ENCODE measurements at places on chromosomes 16 and 17.

DNA sequence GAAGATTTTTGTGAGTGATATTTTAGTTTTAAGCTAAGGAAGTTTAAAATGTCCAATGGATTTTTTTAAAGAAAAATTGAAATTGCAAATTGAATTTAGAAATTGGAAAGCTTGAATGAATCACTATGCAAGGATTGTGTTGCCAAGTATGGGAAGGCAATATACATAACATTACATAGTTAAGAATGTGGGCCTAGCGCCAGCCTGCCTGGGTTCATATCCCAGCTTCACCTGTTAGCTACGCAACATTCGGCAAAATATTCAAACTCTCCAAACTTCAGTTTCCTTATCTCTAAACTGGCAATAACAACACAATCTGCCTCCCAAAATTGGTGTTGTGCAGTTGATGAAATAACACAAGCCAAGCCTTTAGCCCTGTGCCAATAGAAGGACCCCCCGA is 50.4 kb upstream of the DNAH9 start:
- DNase-seq: no peak

- DNase-seq: no peak
These were observed 40.9 kb downstream of the PIK3R5 start for GRCh38 chr17:8924595-8924994.

DNA sequence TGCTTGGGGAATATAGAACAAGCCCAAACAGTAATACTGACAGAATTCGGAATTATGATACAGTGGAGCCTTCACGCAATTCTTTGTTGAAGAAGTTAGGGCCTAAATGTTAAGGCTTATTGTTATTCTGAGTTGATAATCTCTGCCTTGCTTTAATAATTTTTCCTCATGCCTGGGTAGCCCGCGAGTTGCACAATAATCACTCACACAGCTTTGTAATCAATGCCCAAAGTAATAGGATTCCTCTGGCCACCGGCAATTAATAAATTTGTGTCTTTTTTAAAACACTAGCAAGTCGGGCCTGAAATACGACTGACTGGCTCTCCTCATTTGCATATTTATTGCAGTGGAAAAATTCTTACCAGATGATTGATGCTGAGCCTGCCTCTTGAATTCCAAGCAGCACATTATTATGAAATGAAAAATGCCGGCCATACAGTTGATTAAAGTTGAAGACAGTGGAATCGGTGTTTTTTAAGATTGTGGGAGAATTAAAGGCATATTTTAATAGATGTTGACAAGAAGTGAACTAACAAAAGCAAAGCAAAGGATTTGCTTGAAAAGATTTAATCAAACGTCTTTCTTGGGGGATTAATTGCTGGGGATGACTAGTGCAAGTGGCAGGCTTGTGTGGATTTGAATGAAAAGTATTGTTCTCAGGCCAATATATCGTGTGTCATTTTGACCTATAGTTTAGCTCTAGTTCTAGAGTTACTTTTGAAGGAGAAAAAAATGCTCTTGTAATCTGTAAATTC is 30.2 kb downstream of the AATF start:
- no peak for DNase-seq

DNA sequence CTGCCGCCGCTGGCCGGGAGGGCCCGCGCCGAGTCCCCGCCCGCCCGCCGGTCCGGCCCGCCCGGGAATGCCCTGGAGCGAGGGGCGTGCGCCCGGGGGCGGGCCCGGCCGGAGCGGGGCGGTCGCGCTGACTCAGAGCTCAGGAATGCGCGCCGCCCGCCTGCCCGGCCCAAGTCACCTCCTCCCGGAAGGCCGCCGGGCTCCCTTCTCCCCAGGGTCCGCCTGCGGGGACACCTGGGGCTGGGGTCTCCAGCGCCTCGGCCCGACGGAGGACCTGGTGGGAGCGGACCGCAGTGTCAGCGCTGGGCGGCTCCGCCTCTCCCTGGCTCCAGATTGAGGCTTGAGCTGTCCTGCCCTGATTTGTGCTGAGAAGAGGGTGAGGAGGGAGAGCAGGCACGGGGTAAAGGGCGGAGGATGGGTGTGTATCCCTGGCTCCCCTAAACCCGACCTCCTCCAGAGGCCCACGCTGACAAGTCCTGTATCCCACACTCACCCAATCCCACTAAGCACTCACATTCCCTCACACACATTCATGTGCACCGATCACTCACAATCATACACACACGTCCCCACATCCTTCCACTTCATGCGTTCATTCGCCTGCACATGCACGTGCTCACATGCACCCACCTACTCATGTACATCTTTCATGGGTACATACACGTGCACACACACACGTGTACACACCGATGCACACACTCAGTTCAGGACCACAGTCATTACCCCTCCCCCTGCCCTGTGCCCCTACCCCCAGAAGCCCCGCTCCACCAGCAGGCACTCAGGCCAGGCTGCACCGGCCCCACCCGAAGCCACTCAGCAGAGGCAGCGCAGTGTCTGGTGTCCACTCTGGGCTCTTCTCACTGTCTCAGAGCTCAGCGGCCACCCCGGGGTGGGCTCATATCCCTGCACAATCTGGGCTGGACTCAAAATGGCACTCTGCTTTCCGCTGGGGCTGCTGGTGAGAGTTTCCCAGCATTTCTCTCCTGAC is at the start of gene RHBDF1:
TSS of gene RHBDF1 (minus strand) at position 71 of the 988 bp plus-strand sequence. CDS start 7,616 bp downstream, outside the sequence.
- DNase-seq: peak; percentile 87

DNA sequence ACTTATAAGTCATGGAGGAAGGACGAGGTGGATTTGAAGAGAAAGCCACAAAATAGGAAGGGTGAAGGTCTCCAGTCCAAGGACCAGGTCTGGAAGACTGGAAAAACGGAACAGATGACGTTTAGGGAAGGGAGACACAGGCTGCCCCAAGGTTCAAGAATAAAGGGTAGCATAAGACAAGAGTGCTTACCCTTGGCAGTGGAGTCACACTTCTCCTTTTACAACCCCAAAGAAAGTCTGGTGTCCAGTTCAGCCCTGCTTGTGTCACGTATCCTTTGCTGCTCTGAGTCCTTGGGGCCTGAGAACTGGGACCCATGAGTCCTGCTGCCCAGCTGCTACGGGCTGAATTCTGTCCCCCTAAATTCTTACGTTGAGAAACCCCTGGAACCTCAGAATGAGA is 13.0 kb upstream of the GGA2 start:
- DNase-seq: no peak

DNA sequence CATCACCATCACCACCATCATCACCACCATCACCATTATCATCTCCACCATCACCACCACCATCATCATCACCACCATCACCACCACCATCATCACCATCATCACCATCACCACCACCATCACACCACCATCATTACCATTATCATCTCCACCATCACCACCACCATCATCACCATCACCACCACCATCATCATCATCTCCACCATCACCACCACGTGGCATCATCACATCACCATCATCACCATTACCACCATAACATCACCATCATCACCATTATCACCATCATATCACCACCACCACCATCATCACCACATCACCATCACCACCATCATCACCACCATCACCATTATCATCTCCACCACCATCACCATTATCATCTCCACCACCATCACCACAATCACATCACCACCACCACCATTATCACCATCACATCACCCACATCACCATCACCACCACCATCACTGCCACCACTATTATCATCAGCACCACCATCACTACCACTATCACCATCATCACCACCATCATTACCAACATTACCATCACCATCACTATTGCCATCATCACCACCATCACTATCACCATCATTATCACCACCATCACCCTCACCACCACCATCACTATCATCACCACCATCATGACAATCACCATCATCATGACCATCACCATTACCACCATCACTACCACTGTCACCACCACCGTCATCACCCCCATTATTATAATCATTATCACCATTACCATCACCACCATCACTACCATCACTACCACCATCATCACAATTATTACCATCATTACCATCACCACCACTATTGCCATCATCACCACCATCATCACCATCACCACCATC is 99.1 kb downstream of the DNAH17 start:
- DNase-seq: no peak

- peak; percentile 89 for DNase-seq
These were observed at the start of gene CD68 for GRCh38 chr17:7579001-7579833. CD68 (plus strand) TSS chr17:7579638; CDS start chr17:7579678, 40 bp downstream.

DNA sequence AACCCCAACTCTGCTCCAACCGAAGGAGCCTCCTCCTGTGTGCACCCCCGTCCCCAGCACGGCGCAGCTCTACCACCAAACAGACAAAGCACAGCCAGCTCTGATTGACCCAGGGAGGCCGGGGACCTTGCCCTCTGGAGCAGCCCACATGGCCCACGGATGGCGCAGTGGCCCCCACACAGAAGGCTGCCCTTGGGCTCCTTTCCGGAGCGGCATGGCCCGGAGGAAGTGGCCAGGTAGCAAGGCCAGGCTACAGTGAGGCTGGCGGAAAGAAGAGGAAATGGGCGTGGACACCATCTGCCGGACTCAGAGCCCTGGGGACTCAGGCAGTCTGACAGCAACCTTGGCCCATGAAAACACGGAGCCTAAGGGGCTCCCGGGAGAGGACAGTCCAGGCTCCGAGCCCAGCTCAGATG is 19.9 kb upstream of the ZC3H18 start:
- no peak for DNase-seq

DNA sequence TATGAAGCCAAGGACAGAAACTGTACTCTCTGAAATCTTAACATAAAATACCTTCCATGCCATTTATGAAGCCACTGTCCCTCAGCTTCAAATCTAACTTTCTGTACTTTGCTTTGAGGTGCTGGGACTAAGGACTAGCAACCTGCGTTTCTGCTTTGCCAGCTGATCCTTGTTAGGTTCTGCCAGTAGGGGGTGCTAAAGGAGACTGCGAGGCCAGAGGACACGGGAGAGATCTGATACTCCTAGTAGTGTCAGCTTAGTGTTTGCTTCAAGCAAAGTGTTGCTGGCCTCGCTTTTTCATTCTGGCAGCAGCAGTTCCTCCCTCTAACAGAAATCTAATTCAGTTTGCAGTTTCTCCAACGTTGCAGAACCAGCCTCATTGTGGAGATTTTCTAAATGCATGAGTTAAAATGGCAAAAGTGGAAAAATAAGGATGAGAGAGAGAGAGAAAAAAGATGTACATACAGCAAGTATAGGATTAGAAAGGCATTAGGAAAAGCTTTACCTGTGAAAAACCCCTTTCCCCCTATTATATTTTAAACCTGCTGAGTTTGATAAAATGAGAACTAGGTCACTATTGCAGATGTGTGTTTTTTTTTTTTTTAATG is 297.5 kb downstream of the CA10 start:
- no peak for DNase-seq

DNA sequence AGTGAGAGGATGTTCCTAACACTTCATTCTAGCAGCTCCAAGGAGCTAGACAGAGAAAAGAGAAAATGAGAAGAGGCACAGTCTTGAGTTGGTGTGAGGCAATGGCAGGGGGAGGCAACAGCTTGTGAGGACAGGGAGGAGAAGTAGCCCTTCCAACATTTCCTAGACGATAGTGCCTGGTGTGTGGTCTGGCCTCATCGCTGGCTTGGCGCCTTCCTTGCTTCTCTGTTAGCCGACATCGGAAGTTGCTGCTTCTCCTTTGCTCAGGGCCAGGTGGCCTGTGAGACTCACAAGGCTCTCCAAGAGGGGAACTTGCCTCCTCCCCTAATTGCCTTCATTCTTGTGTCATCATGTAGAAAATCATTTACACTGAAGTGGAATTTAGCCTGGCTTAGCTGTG is 208.7 kb downstream of the MAP2K4 start:
- DNase-seq: no peak

DNA sequence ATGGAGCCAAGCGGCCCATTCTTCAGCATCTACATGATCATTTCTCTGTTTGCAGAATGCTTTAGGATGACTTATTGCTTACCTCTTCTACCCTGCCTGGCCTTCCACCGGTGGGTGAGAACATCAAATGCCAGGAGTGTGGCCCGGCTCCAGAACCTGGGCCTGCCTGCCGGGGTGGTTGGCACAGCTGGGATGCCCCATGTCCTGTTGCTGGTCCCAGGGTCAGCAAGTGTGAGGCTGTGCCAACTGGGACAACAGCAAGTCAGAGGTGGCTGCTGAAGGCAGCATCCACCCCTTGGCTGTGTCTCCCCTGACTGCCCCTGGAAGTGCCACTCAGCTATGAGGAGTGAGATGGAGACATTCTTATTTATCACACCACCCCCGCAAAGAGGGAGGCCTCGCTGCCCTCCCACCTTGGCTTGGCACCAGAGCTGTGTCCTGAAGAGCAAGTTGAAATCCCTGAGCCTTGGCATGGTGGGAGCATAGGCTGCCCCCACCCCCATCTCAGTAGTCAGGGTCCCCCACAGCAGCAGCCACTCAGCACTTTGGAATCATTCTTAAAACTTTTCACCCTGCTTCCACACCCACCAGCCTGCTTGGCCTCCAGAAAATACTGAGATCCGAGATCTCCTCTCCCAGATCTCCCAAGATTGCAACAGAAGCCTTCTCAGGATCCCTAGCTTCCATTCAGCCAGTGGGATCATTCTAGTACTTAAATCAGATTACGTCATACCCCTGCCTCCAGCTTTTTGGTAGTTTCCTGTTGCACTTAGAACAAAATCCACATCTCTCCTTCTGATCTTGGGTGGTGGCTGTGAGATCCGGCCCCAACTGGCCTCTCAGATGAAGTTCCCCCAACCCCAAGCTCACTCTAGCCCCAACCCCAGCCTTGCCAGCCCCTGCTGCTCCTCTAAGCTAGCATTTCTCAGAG is 127.5 kb downstream of the SOCS1 start:
- peak; percentile 81 for DNase-seq

Data from adipocyte (in vitro differentiated cells).